ENCODE measurements at places on chromosomes 5 and 9.

DNA sequence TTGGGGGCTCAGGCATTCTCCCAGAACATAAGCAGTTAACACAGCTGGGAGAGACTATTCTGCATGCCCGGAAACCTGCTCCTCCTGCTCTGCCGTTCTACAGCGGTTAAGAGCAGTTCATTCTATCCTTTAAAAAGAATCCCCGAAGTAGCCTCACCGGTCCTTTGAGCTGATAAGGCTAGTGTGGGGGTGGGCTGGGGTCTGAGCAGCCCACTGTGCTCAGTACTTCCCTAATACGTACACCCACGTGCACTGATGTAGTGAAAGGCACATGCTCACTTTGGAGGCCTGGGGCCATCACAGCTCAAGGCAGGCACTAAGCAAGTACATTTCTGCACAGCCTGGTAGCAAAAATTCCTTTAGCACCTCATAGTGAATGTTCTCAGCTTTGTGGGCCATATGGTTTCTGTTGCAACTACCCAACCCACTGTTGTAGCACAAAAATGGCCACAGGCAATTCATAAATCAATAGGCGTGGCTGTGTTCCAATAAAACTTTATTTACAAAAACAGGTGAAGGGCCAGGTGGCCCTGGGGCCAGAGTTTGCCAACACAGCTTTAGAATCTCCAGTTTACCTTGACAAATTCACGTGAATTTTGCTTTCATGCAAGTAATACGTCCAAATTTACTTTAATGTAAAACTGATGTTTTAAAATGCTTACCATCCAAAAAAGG, 136.4 kb downstream of the ZNF354C start:
- DNase-seq, result no peak

DNA sequence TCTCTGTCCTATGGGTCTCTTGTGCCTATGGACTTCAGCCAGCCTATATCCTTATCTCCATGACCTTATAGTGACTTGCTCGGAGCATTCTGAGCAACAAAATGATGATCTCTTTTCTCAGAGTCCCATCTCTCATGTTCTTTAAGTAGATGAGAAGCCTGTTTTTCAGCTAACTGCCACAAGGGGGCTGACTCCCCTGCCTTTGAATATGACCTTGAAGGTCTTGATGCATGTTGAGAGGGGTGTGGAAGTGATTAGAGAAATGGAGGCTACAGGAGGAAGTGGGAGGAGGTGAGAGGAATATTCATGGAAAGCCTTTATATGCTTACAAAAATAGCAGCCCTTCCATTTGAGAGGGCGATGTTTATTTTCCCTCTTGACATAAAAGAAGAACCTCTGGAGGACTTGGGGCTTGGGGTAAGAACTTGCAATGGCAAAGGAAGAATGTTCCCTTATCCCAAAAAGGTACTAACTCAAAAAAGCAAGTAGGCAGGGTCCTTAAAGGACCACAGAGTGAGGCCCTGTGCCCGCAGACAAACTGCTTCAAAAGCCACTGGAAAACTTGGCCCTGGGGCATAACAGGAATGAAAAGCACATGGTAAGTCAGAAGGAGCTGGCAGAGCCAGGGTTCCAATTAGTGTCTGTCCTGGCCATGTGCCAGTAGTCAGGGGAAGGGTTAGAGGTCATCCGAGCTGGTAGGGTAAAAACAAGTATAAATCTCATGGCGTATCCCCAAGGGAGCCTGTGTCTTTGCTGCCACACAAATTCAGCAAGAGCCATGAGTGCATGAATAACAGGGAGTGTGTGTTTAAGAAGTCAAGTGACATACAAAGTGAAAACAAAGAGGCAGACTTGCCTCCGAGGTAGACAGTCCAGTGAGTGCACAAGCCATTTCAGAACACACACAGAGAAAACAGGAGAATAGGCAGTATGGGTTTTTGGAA, 39.1 kb downstream of the FGD3 start:
- DNase-seq, result peak; percentile 29

DNA sequence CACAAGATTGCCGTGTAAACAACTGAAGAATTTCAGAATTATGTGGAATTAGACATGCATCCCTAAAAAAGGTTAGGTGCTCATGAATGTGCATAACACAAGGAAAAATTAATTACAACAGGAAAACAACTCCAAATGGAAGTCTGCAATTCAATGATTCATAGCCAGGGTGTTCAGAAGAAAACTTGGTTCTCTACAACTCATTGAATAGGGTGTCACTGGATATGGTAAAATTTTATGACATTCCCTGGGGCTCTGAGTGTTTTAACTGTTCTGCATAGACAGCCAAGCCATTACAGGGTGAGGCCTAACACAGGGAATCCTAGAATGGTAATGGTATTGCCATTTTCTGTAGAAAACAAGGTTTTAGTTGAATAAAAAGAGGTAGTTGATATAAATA, 24.4 kb upstream of the ZSWIM6 start:
- DNase-seq, result no peak

DNA sequence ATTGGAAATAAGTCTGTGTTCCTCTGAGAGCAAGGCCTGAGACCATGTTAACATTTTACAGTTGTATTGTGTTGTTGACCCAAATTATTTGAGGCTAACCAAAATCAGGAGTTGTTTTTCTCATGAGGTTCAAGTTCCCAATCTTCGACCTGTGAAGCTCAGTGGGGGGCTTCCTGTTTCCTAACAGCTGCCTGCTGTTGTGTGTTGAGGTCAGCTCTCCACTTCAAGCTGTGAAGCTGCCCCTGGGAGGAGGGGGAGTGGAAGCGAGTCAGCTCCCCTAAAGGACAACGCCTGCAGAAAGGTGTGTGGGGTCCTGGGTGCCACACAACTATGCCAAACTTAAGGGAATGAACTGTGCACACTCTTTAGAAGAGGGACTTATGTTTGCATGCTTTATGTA, 295.5 kb downstream of the IRX1 start:
- no peak for DNase-seq

GRCh38 chr5:80686757-80687156, 32.0 kb upstream of the DHFR start:
- no peak for DNase-seq

GRCh38 chr9:127505396-127506116, 54.2 kb downstream of the LRSAM1 start:
- peak; percentile 83 for DNase-seq

DNA sequence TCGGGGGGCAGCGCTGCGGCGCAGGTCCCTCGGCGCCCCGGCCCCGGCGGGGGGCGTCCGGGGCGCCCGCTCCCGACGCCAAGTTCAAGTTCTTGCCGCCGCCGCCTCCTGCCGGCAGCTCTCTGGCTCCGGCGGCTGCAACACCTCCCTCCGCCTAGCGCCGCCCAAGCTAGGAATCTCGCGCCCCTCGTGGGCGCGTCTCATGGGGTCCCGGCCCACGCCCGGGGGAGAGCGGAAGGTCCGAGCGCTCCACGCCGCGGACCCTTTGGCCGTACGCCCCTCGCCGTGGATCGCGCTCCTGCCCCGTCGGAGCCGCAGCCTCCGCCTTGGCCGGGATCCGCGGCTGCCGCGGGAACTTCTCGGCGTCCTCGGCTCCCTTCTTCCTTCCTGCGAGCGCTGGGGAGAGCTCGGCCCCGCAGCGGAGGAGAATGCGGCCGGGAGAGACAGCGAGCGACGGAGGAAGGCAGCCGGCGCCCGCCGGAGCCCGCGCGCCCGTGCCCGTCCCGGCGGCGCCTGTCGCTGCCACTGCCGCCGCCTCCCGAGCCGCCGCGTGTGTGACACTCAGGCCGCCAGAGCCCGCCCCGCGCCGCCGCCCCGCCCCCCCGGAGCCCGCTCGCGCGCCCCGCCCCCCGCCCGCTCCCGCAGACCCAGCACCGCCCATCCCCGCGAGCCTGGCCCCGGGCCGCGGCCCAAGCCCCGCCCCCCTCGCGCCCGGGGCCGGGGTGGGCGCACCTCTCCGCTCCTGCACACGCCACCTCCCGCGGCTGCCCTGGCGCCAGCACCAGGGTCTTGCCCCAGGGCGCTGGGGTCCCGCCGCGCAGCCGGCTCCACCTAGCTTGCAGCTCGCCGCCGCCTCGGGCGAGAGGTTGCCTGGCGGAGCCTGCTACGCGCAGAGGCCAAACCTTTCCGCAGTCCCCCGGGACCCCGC, at the start of gene SHB:
Gene SHB (minus strand): TSS at position 527 of the 928 bp plus-strand sequence. CDS start 582 bp downstream, outside the sequence.
- DNase-seq, result peak; percentile 83

DNA sequence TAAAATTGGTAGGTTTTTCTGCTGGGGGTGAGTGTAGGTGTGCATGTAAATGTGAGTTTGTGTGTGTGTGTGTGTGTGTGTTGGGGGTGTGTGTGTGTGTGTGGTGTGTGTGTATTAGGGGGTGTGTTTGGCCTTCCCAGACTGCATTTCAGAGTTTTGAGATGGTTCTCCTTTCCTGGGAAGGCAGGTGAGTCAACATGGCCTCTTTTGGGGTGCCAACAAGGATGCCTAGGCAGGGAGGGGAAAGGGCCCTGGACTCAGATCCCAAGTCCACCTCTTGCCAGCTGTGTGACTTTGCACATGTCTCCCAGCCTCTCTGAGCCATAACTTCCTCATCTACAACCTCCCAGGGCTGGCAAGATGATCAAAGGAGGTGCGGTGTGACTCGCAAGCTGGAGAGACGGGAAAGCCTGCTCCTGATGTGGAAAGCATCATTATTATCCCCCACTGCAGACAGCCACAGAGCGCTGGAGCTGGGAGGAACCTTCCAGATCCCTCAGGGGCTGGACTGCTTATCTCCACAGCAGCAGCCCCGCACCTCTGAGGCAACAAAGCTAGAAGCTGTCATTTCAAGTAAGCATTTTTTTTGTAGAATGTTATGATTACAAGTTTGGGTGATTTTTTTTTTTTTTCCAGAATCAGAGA, 63.5 kb upstream of the TBC1D2 start:
- DNase-seq, result peak; percentile 8

- DNase-seq, result no peak
These were observed 4.0 kb upstream of the CLIC3 start for GRCh38 chr9:137000177-137000930.

DNA sequence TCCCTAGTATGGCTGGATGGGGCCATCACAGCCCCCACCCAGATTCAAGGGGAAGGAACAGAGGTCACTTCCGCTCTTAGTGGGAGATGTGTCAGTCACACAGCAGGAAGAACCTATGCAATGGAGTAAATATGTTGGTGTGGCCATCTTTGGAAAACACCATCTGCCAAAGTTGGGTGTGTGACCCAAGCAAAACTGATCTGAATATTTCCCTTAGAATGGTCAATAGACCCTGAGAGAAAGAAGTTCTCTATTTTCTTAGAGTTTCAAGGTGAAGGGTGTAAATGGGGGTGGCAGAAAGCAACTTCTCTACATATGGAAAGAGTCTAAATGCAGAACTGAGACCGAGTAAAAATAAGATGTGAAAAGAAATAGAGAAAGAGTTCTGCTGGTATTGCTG, 212.7 kb downstream of the ESM1 start:
- DNase-seq, result no peak

- no peak for DNase-seq
These were observed 352.9 kb downstream of the DNAH5 start for GRCh38 chr5:13591621-13592020.

DNA sequence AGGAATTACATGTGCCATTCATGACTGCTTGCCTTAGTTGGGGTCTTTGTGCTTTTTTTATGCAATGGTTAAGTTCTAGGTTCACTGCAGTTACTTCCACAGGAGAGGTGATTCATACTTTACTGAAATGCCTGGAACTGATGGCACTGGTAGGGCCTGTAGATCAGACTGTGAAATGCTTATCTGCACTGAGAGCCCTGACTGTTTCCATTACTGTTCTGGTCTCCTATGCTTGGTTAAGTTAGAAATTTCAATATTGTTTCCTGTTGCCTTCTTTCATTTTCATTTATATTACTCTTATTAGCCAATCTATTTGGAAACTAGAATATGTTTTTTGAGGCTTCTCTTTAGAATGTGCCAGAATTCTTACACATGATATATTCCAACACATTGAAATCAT, 484.1 kb upstream of the SEMA6A start:
- no peak for DNase-seq

GRCh38 chr5:97142521-97143254, at the start of gene LIX1:
Gene LIX1 (minus strand): TSS chr5:97142611. CDS start chr5:97142576, 35 bp downstream.
- DNase-seq, result peak; percentile 63

DNA sequence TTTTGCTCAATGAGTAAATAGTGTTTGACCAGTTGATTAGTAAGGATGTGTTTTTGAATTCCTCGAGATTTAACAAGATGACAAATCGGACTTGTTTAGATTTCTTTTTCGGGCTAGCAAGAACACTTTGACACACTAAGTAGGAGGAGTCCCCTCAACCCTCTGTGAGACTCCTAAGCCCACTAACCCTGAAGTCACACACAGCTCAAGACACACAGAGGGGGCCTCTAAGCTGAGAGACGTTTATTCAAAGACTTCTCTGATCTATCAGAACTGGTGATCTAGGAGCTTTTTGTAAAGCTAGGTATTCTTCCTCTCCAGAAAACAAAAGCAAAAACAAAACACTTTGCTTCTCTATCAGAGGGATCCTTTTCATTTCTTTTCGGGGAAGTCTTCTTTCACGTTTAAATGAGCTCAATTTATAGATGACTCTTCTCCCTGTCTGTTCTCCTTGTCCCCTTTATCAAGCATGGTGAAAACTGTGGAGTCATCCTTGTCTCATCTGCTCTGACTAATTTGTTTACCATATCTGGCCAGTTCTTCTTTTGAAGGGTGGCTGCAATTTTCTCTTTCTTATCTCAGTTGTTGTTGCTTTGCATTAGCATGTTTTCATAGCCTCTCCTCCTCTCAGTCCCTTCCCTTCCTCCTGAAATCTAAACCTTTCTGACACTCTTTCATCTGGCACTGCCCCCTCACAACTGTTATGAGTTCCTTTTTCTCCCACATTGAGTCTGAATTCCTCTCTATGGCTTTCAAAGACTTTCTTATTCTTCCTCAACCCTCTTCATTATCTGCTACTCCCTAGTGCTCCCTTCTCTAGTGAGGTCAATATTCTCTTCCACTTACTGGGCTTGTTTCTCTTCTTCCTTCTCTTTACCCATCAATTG, 68.5 kb upstream of the RAI14 start:
- DNase-seq, result no peak

DNA sequence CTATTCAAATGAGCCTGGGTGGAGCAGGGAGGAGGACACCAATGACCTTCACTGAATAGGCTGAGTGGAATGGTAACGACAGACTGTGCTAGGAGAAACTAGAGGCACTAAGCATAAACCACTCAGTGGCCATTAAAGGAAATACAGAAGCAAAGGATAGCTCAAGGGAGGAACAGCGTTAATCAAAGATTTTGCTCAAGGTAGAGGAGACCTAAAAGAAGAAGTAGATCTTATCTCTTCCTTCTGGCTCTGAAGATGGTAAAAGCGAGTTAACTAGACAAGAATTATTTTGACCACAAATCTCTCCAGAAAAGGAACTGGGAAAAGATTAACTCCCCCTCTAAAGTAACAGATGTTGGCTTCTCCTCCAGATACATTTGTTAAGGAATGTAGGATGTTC, 299.6 kb downstream of the EPB41L4A start:
- no peak for DNase-seq

GRCh38 chr9:17280350-17281012, 145.6 kb downstream of the CNTLN start:
- DNase-seq, result no peak

DNA sequence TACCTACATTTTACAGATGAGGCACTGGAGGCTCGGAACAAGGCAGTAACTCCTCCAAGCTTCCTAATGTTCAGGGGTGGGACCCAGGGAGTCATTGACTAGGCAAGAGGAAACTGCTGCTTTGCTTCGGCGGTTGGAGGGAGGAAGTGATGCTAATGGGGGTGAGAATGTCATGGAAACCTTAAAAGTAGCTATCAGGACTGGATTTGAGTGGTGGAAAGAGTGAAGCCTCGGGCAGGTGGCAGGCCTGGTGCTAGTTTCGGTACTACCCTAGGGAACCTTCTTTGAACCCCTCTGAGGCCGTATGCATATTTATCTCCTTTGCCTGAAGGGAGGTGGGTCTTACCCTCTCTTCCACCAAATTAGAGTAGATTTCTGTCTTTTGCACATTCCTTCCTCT, 1.6 kb downstream of the BSPRY start:
- DNase-seq, result no peak
